ENCODE measurements at places on chromosomes 4 and X.

- peak; percentile 84 for DNase-seq
Measured at GRCh38 chr4:55733932-55734331, 85.7 kb upstream of the EXOC1L start.

GRCh38 chr4:168605411-168605810, 108.6 kb downstream of the PALLD start:
- DNase-seq, result no peak

- no peak for DNase-seq
Measured at GRCh38 chr4:119543779-119544178, 84.8 kb downstream of the PDE5A start.

DNA sequence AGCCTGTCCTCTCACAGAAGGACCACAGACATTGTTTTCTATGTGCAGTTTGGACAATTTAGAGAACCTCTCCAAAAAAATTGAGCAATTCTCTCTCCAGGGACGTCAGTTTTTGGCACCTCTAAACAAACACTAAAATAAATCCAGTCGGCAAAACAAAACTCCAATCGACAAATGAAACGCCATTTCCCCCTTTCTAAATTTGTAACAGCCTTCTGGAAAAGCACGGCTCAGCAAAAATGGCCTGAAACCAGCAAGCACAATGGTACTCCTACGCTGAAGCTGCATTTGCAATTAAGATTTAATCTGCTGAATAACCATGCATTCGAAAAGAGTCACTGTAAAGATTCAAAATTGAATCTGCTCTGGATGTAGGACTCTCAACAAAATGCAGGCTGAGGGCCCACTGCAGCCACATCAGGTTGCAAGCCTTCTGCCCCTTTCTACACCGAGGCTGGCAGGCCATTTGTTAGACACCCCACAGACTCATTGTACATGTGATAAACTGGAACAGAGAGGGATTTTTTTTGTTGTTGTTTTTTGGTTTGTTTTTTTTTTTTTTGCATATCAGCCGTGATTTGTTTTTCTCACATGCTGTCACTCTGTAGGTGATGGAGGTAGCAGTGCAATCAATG, 79.9 kb upstream of the MAP3K15 start:
- no peak for DNase-seq

- peak; percentile 1 for DNase-seq
Measured at GRCh38 chr4:172736046-172736445, 432.6 kb upstream of the GALNT7 start.

- no peak for DNase-seq
Measured at GRCh38 chr4:73742490-73743160, 2.3 kb downstream of the CXCL8 start.

DNA sequence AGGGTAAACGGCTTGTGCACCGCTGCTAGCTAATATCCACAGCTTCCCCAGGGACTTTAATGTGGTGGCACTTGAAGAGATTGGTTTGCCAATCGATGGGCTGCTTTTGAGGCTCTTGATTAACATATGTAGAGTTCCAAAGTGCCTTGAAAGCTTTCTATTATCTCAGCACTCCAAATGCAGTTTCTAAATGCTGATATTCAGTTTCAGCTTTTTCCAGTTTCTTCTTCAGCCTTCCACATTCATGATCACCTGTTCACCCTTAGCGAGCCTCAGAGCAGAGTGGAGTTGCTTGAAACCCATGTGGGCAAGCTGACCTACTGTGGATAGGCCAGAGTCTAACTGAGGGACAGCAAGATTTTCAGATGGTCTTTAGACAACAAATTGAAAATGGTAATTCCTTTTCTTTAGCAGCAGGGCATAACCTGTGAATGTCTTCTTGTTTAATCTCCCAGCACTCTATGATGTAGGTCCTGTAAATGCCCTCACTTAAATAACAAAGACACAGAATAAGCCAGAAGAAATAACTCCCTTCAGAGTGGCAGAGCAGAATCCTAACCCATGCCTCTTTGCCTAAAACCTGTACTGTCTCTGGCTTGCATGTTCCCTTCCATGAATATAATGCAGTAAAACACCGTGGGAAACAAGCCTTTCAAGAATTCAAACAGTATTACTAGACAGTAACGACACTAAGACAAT, 99.8 kb downstream of the TSPAN5 start:
- no peak for DNase-seq

DNA sequence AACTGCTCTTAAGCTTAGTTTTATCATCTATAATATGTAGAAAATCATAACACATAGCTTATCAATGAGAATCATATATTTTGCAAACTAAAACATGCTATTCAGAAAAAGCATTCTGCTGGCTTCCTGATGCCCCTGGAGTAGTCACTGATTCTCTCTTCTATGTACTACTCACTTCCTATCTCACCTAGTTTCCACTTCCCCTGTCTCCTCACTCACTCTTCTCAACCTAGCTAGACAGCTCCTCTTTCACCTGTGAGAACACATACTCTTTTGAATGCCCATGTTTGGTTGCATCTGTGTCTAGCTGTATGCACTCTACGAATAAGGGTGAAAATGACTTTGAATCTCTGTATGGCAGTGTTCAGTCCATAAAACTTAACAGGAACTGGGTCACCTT, 9.3 kb downstream of the TMEM144 start:
- DNase-seq, result no peak

DNA sequence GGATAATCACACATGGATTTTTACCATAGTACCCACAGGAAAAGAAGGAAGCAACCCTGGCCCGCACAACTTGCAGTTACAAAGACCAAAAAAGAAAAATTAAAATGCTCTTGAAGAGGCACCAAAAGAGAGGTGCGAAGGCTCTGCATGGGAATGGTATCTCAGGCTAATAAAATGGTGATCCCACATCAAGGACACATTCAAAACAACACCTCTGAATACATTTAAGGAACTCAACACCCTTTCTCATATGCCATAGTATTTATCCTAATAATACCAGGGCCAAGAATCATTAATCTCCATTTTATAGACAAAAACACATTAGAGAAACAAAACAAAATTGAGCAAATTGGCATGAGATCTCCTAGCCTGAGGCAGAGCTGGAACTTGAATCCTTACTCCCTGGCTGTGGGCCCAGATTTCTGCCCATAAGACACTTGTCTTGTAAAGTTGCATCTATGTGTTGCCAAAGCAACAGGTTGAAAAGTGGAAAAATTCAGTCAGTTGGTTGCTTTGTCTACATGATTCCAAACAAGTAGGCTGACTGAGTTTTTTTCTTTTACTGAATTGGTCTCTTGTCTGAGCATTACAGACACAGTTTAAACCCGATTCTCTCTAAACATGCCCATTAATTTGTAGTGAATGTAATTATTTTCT, 33.5 kb downstream of the GUCY2F start:
- DNase-seq, result peak; percentile 13

DNA sequence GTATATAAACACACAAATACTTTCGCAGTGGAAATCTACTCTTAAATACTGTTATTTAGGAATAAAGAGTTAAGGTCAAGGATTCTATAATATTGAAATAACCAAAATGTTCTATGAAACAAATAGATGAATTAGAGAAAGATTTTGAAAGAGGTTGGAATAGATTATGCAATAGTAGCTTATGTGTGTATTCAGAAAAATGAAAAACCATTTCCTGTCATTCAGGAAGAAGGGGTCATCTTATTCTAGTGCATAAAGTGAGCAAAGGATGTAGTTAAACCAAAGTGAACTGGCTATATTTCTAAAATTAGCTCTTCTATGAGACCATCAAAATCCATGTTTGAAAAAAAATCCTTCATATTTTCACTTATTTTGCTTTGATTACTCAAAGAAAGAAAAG, 30.0 kb upstream of the MYOZ2 start:
- DNase-seq, result no peak

DNA sequence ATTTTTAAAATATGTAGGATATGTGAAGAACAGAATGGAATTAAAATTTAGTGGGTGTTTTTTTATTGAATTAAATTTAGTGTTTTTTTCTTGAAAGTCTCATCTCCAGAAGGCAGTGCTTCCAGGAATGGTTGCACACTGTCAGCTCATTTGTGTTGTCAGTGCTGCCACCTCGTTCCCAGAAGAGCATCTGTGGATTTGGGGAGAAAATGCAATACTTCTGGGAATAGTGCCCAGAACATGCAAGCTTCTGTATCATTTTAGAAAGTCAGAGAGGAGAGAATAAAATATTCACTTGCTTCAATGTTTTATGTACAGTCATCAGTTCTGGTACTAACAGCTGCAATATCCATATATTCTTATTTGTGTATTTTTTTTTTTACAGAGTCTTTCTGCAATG, 608.8 kb downstream of the PCDH7 start:
- no peak for DNase-seq

- no peak for DNase-seq
Measured at GRCh38 chr4:2487632-2488031, 18.7 kb downstream of the RNF4 start.

DNA sequence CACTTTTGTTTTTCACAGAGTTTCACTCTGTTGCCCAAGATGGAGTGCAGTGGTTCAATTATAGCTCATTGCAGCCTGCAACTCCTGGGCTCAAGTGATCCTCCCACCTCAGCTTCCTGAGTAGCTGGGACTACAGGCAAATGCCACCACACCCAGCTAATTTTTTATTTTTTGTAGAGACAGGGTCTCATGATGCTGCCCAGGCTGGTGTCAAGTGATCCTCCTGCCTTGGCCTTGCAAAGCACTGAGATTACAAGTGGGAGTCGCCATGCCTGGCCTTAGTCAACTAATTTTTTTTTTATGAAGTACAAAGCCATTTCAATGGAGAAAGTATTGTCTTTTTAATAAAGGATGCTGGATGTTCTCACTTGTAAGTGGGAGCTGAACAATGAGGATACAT, 51.3 kb upstream of the UXT start:
- DNase-seq, result no peak

- peak; percentile 79 for DNase-seq
Measured at GRCh38 chrX:139204898-139205667, 325.5 kb upstream of the F9 start.

DNA sequence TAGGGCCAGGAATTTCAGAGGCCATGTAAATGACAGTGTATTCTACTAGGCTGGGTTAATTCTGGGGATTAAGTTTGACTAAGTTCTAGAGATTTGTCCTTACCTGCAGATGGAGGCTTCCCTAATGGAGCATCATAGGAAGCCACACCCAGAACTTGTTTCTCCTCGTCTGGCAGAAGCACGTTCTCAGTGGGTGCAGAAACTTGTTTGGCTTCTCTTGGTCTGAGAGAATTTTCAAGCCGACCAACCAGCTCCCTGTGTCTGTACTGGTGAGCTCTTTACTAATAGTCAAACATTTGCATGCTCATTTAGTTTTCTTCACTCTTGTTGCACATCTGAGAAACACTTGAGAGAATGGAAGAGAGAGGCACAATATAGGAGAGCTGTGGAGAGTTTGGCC, 907 bp upstream of the ATP10D start:
- DNase-seq, result no peak

GRCh38 chr4:172813359-172813923, 355.2 kb upstream of the GALNT7 start:
- DNase-seq, result peak; percentile 19

DNA sequence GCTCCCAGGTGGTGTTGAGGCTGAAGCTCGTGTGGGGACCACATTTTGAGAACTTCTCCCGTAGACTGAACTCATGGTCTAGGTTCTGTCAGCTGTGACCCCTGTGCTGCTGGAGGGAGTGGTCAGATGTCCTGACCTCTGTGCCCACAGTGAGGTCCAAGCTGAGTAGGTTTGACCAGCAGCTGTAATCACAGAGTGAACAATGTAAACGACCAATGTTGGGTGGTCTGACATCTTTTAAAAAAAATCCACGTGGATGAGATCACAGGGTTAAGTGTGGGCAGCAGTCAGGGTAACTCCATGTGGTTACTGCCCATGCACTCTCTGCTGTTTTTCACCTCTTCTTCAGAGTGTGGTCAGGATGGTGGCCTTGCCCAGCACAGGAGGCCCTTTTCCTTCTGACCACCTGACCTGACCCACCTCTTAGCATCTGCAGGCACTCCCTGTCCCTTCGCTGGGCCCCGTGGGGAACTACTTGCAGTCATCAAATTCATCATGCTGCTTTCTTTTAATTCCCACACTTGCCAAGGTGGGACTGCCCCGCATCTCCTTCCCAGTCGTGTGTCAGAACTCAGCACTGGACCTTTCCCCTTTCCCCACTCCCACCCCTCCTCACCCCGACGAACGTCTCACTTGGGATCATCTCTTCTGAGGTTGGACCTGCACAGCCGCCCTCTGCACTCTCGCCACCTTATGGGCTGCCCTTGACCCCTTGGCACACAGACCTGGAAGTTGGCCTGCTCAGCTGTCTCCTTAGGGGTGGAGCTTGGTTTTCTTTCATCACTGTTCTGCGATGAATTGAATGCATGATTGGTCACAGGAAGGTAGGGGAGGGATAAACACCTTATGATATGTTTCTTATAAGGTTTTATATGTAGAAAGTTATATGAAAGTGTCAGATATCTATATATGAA, 120.1 kb downstream of the PTTG2 start:
- DNase-seq, result no peak

DNA sequence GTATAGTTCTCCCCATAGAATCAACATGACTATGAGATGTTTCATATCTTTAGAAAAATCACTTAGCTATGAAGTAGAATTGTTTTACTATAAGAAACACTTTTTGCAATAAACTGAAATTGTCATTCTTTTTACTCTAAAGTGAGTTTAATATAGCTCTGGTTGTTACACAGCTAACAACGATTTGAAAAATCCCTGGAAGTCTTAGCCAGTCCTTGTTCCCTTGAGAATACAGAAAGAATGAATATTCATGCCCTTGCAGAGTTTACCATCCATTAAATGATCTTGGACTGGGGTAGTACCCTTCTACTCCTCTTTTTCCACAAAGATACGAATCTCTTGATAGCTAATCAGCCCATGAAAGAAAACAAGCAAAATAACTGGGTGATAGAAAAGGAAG, 141.8 kb downstream of the JADE1 start:
- no peak for DNase-seq

GRCh38 chrX:46978341-46979291, 66.4 kb downstream of the JADE3 start:
- DNase-seq, result peak; percentile 73

DNA sequence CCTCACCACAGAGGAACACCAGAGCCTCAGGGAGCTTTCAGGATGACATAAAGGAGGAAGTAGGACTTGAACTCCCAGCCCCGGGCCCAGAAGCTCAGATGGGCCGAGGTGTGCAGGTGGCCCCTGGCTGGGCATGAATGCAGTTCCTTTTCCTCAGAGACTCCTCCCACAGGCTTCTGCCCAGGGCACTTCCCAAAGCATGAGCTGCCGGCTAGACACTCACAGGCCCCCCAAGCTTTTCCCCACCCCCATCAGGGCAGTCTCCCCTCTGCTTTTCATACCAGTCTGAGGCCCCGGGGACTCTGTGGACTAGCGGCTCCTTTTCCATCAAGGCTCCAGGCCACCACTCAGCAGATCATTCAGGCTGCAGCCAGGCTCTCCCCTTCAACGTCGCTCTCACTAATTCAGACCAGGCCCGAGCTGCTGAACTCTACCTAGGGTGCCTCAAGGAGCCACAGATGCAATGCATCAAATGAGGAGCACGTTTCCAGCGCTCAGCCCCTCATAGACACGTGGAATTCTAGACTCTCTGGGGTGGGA, 36.9 kb downstream of the HMX1 start:
- DNase-seq, result peak; percentile 76

DNA sequence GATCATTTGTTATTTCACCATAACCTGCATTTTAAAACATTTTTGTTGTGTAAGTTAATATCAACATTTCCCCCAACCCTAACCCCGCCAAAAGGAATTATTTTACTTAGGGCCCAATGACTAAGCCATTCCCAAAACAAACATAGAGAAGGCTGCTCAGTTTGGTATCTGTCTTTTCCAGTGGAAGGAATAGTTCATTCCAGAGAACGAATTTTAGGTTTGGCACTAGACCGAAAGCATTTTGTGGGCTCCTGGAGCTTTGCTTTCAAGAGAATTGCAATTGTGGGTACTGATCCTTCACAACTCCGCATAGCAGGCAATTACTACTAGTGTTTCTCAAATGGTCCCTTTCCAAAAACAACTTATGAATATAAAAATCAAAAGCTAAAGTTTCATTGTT, 226.7 kb upstream of the MAD2L1 start:
- no peak for DNase-seq
